Stimulated activated naive CD8-positive, alpha-beta T cell treated with anti-CD3 and anti-CD28 coated beads, Interleukin-15, amount 100 ng/mL, for 72 hours (primary cell): ENCODE measurements at places on chromosomes 16 and 17.
A peak's percentile ranks its signal among the peaks of the same experiment; 100 is the strongest.

GRCh38 chr17:42428141-42428944, 5.3 kb upstream of the CAVIN1 start:
- DNase-seq = no peak

GRCh38 chr16:62462971-62463370, 426.7 kb upstream of the CDH8 start:
- DNase-seq = no peak

DNA sequence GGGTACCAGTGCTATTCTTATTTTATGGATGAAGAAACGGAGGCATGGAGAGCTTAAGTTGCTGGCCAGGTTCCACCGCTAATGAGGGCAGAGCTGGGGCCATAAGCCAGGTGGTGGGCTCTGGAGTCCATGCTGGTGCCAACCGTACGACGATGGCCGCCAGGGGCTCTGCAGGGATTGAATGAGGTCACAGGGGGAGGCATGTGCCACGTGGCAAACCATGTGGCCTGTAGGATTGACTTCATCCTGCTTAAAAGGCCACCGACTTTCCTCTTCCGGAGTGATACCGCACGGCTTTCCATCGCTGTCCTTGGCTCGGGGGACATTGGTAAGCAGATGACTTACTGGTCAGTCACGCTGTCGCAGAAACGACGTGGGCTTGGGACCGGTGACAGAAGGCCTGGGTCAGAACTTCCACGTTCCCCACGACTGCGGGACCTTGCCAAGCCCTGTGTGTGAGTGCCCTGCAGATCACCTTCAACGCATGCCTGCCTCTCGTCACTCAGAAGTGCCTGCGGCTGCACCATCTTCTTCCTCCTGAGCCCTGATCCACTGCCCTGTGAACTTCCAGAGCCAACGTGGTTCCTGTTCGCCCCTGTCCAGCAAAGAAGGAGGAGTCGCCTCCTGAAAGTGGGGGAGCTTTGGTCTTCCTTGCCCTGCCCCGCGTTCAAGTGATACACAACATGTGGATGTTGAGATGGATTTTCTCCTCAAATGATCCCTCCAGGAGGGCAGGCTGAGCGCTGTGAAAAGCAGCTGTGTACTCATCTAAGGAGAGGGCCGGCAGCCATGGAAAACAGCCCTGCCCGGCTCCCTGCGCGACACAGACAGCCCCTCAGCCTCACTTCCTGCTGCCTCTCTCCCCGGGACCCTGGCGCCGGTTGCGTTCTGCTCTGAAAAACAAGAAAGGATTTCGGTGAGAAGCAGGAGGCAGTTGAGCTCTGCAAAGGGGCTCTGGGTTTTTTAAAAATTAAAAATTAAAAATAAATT, 176.7 kb downstream of the C16orf95 start:
- DNase-seq = no peak

- no peak for DNase-seq
Measured at GRCh38 chr17:1347589-1348323, 52.3 kb downstream of the YWHAE start.

GRCh38 chr17:36000732-36001109, 632 bp downstream of the CCL15 start:
- DNase-seq = no peak

DNA sequence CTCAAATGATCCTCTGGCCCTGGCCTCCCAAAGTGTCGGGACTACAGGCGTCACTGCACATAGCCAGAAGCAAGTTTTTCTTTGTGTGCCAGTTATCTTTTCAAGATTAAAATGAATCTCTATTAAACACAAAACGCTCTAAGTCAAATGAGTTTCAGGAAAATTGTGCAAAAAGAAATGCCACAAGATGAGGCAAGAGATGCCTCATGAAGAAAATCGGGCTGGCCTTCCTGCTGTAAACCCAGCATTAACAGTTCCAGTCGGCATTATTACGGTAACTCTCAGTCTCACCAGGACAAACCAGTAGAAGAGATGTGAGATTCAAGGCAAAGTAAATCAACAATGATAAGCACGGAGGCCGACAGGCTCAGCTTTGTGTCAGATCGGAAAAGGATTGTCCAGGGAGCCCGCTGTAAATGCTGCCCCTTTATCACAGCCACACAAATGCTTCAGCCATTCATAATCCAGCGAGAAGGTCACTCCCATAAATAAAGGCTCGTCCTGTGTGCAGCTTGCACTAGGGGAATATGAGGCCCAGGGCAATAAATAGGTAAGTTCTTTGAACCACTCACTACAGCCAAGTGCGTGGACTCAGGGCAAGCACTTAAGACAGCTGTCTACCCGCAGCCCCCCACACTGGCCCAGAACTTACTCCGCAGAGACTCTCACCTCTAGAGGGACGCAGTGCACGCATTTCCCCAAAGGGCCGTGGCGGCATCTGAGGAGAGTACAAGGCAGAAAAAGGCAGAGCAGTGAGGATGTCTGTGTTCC, 27.2 kb downstream of the NPLOC4 start:
- DNase-seq = no peak

- no peak for DNase-seq
Measured at GRCh38 chr16:66399930-66400329, 27.2 kb upstream of the BEAN1 start.

GRCh38 chr16:61969077-61969382, 67.2 kb downstream of the CDH8 start:
- DNase-seq = no peak

GRCh38 chr16:25257470-25257955, at the start of gene ZKSCAN2:
TSS of gene ZKSCAN2 (minus strand) at chr16:25257845. CDS start at chr16:25257127, 718 bp downstream.
- peak; percentile 87 for DNase-seq

GRCh38 chr17:81188491-81188840, 22.4 kb upstream of the AATK start:
- no peak for DNase-seq

DNA sequence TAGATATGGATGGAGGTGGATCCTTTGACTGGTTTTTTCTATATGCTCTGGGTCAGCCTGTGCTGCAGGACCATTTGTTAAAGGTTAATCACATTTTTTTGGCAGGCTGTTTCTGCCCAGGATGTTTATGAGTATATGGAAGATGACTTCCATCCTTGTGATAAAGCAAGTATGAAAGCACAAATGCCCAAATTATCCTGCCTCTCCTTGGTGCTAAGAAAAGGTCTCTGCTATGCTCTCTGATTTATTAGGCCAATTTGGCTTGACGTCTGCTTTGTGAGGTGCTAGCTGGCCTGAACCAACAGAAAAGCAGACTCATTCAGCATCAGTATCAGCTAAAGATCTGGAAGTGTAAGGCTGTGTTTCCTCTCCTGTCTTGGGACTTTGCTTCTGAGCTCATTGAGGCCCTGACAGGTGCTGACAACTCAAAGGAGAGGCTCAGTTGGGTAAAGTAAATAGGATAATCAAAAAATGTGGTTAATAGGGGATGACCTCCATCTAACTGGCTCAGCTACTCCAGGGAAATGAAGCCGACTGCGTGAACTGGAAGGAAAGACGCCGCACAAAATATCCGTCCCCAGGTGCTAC, 15.2 kb downstream of the ANKRD40 start:
- DNase-seq = no peak

GRCh38 chr17:7854078-7854777, 638 bp upstream of the TMEM88 start:
- no peak for DNase-seq

- DNase-seq = no peak
Measured at GRCh38 chr16:89481356-89481955, 8.9 kb downstream of the ANKRD11 start.

DNA sequence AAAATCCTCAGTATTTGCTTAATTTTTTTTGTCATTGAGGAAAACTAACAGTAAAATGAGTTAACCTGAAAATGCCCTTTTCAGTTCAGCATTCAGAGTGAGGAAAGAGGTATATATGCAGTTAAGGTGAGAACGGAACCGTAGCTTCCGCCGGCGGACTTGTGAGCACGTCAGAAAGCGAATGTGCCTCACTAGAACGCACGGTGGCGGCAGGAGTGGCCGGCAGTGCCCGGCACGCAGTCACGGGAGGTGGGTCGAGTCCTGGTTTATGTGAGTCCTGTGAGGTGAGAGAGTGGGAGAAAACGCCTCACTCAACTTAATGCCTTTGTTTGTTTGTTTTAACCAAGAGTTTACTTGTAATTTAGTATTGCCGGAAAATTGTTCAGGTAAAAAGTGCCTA, 6.1 kb downstream of the SEC14L1 start:
- DNase-seq = no peak

DNA sequence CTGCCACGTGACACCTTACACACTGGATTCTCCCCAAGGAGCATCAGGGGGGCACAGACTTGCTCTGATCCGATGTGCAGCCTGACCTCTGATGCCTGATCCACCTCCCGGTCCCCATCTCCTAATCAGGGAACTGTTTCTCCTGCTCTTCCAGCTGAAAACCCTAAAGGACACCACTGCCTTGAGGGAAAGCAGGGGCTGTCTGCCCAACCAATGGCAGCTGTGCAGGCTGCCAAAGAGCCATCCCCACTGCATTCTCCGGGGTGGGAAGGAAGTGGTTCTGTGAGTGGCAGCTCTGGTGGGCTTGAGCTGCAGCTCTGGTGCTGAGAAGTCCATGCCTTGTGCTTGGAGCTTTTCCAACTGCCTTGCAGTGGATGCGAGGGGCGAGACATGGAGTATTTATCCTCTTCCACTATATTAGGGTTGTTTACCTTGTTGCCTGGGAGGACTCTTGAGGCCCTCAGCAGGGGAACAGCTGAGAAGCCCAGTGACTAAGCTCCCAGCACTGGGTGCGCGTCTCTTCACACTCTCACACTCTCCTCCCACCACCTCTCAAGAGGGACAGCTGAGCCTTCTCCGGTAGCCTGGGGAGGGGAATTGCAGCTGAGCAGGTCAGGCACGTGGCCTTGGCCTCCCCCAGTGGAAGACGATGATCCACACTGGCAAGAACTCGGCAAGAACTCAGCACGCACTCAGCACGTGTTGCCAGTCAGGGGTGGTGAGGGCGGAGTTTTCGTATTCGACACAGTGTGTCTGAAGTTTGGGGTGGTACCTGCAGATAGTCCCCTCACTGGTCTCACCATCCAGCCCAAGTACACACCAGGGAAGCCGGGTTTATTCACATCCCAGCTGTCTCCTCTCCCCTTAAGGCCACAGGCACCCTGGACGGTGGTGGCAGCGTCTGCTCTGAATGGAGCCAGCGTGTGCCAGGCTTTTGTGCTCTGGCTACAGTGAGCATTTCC, 21.1 kb upstream of the SPATA32 start:
- no peak for DNase-seq

DNA sequence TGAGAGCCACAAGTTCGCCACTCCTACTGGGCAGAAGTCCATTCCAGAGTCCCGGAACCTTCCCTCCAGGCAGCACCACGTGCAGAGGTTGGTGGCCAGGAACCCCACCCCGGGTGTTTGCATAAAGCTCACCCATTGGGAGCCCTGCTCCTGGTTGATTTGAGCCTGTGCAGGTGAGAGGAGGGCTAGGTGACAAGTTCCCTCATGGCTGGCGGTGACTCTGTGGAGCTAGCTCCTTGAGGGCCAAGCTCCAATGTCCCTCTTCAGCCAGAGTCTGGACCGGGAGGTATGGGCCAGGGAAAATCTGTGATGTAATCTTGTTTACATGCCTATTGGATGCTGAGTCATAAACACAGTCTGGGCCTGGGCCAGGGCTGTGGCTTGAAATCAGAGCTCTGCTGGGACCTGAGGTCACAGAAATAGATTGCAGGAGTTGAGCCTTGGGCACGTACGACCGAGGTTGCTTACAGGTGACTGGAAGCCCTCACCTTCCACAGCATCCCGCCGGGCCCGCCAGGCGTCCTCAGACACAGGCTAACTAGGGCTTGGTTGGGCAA, 118.9 kb downstream of the AATF start:
- no peak for DNase-seq

GRCh38 chr17:6489016-6489550, 44.8 kb downstream of the PIMREG start:
- no peak for DNase-seq

GRCh38 chr16:4426021-4426684, 485 bp downstream of the DNAJA3 start:
- DNase-seq = no peak

DNA sequence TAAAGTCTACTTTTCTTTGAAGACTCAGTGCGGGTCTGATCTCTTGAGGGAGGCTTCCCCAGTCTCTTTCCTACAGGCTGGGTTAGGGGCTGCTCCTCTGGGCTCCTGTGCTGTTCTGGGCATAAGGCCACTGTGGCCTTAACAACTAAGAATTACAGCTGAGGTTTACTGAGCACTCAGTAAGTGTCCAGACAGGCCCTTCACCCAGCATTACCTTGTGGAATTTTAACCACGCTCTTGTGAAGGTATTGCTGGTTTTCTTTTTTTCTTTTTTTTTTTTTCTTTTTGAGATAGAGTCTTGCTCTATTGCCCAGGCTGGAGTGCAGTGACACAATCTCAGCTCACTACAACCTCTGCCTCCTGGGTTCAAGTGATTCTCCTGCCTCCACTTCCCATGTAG, 3.6 kb upstream of the CA4 start:
- no peak for DNase-seq

- DNase-seq = no peak
Measured at GRCh38 chr17:73660366-73660765, 16.1 kb upstream of the SDK2 start.

- DNase-seq = peak; percentile 35
Measured at GRCh38 chr17:8162997-8163977, 539 bp upstream of the VAMP2 start.

DNA sequence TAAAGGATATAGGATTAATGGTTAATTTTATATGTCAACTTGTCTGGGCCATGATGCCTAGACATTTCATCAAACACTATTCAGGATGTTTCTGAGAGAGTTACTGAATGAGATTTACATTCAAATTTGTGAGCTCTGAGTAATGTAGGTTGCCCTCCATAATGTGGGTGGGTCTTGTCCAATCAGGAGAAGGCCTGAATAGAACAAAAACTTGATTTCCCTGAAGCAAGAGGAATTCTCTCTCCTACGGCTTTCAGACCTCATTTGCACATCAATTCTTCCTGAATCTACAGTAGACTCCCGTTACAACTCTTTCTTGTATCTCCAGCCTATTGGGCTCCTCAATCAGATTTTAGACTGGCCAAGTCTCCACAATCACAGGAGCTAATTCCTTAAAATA, 377.9 kb upstream of the PMFBP1 start:
- DNase-seq = no peak

DNA sequence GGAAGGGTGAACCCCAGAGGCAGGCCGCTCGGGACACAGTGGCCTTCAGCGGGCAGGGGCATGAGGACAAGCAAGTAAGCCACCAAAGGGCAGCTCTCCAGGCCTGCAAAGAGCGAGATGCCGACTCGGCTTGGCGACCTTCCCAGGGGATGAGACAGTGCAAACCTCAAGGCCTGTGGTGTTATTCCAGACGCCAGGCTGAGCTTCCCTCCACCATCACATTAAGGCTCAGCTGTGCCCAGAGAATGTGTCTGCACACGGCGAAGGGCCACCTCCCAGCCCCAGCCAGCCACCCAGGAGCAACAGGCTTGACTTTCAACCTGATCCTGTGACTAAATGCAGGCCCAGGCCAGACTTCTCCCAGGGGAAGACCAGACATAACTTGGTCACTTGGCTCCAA, 251.4 kb downstream of the SOX9 start:
- DNase-seq = no peak

DNA sequence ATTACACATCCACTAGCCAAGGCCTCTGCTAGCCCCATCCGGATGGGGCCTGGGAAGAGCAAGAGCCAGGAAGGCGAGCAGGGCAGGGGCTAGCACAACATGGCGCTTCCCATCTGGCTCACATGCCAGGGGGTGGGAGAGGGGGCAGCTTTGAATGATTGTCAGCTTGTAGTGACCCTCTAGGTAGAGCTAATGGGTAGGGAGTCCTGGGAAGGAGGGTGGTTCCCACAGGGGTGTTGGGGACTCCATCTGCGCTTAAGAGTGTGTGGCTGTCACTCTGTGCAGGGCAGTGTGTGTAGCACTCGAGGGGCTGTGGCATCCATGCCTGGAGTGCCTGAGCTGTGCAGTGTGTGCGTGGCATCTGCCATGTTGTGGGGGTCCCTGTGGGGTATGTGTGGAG, 24.5 kb downstream of the ARHGAP23 start:
- no peak for DNase-seq

- DNase-seq = no peak
Measured at GRCh38 chr17:19744492-19744891, 3.6 kb downstream of the ALDH3A1 start.
